NCI-H748 treated with DMSO at 0.1 percent for 48 hours (cell line): ENCODE measurements at places on chromosomes 1 and 21.

- DNase-seq, result no peak
Measured at GRCh38 chr1:181809991-181810545, 251.4 kb downstream of the ZNF648 start.

DNA sequence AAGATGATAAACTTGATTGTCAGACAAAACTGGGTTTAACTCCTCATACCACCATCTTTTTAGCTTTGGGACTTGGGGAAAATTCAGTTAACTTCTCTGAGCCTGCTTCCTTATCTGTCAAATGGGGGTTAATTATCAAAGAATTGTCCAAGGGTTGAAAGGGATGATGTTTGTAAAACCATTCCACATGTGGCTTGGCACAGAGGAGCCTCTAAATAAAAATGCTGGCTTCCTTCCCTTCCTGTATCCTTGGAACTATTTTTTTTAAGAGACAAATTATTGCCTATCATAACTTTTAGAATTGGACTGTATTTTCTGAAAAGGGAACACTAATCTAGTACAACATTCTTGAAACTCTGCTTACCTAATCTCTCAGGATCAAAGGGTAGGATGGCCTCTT, 143.4 kb upstream of the USP24 start:
- DNase-seq, result no peak

GRCh38 chr1:41995441-41996130, 76.9 kb upstream of the HIVEP3 start:
- DNase-seq, result no peak

DNA sequence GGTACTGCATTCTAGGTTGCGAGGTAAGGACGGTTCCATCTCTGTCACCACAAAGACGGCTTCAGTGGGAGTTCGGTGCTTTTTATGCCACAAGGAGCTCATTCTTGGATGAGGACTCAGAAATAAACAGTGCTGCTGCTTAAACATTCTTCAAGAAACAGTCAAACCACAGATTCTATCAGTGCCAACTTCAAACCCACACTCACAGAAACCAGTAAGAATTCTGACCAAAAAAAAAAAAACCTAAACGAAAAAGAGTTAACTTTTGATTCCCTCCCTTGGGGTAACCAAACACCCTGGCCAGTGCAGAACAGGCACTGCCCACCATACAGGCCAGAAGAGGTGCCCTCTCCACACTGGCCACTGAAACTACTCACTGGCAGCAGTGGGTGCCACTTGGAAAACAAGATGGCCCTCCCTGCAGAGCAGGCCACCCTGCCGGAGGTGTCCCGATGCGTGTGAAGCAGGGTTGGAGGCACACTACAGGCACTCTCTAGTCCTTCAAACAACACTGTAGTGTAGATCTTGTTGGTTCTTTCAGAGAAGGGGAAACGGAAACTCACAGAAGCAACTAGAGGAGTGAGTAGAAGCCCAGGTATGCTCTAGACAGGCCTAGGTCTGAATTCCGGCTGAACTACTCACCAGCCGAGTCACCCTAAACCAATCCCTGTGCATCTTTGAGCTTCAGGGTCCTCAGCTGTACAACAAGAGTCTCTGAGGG, 87.3 kb upstream of the TLR5 start:
- DNase-seq, result no peak

- no peak for DNase-seq
Measured at GRCh38 chr1:29511436-29511835, 275.1 kb downstream of the PTPRU start.

DNA sequence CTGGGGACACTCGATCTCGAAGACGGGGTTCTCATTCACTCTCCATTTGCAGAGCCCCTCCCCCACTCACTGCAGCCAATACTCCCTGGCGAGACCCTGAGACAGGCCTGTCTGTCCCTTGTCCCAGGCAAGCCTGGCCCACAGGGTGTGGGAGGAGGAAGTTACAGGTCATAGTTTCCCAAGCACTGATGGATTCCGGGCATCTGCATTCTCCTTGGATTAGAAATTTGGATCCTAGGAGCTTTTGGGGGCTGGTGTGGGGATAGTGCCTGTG, 11.3 kb downstream of the WNT3A start:
- DNase-seq, result no peak
